NAMALWA (cell line): ENCODE measurements at places on chromosomes 2 and 18.

DNA sequence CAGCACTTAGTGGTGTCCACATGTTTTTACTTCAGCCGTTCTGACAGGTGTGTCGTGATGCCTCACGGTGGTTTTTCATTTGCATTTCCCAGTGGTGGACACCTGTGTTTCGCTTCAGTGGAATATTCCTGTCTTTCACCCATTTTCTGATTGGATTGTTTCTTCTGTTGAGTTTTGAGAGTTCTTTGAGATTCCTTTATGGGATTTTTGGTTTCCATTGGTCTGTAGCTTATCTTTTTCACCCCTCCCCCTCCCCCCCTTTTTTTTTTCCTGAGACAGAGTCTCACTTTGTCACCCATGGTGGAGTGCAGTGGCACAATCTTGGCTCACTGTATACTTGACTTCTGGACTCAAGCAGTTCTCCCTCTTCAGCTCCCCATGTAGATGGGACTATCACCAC, 8.0 kb downstream of the ANKRD23 start:
- DNase-seq = no peak

DNA sequence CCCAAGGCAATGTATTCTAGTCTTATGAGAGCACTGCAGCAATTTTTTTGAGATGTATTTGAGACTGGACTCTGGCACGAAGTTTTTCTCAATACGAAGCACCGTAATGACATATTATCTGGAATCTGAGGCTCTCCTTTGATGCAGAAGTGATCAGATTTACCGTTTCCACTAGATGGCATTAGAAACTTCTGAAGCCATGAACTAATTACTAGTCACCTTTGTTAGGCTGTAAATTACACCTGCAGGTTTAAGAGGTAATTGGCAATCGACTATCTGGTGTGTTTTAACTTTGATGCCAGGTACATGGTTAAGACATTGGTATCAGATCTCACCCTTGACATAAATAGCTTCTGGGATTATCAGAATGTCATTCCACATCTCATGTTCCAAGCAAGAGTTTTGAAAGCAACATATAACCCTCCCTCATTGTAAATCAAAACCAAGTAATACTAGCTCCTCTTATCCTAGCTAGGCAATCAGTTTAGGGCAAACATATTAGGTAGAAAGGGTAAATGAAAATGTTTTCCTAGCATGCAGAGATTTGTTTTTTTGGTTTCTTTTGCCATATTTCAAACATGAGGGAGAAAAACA, 254.6 kb upstream of the SPRED2 start:
- peak; percentile 8 for DNase-seq

GRCh38 chr2:33583194-33583938, 15.7 kb downstream of the FAM98A start:
- DNase-seq = peak; percentile 73

DNA sequence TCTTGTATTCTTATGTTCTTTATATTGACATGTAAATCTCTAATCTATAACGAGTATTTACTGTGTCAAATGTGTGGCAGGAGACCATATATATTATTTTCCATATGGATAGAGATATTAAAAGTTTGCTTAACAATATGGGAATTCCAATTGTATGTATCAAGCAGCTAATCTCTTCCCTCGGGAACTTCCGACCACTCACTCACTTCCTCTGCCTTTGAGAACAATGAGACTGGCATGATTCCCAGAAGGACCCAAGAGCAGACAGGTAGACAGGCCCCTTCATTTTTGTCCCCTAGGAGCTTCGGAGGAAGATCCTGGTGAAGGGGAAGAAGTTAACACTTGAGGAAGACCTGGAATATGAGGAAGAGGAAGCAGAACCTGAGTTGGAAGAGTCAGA, 24.1 kb downstream of the PLCD4 start:
- no peak for DNase-seq

DNA sequence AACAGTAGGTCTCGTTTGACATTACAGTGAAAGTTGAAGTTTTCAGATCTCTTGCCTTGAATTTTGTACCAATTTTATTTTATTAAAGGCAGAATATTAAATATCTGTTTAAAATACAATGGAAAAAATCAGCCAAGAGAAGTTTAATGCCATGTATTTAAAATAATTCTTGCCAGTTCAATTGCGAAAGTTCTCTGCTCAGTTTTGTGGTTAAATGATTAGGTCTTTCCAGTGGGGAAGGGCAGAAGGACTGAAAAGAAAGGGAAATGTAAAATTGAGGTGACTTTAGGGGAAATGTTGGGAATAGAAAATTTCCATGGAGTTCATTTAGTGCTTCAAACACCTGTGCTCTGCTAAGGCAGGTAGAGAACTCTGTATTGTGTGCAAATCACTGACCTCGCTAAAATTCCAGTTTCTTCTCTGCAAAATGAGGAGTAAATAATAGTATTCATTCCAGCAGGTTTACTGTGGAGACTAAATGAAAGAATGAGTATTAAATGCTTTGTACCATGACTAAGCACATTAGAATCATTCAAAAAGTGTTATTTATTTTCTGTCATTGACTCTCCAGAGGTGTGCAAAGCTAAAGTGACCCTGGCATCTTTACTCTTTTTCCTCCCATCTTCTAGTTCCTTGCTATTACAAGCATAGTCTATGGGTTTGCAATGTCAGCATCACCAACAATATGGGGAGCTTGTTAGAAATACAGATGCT, 74.4 kb downstream of the KIAA1328 start:
- DNase-seq = no peak

DNA sequence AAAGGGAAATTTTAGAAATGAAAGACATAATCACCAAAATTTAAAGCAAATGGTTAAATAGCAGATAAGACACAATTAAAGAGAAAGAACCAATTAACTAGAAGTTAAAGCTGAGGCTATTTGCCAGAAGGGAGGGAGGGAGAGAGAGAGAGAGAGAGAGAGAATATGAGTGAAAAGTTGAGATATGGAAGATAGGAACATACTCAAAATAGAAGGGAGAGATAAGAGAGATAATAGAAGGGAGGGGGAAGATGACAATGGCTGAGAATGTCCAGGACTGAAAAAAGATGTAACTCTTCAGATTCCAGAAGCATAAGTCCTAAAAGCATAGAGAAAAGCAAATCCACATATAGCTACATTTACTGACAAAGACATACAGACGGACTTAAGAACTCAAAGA, 17.1 kb upstream of the AAK1 start:
- no peak for DNase-seq

DNA sequence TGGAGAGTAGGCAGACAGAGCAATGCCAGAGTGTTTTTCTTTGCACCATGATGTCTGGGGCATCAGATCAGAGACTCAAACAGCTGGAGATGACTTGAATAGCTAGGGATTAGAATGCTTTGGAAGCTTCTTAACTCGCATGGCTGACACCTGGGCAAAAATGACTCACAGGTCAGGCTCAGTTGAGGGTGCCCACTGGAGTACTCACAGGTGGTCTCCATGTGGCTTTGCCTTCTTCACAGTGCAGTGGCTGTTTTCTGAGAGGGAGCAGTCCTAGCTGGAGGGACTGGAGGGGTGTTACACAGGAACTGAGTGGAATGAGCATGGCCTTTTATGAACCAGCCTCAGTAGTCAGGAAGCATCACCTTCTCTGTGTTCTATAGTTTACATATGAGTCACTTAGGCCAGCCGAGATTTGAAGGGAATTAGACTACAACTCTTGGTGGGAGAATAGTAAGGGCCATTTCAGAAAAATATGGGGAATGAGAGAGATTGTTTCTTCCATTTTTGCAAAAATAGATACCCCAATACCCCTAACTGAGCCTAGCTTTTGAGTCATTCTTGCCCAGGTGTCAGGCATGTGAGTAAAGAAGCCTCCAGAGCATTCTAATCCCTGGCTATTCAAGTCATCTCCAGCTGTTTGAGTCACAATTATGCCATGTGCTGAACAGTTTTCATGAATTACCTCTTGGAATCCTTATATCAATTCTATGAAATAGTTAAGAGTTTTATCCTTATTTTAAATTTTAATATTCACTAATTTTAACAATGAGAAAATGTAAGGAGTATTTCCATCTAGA, 7.1 kb upstream of the PPP1R1C start:
- DNase-seq = no peak

DNA sequence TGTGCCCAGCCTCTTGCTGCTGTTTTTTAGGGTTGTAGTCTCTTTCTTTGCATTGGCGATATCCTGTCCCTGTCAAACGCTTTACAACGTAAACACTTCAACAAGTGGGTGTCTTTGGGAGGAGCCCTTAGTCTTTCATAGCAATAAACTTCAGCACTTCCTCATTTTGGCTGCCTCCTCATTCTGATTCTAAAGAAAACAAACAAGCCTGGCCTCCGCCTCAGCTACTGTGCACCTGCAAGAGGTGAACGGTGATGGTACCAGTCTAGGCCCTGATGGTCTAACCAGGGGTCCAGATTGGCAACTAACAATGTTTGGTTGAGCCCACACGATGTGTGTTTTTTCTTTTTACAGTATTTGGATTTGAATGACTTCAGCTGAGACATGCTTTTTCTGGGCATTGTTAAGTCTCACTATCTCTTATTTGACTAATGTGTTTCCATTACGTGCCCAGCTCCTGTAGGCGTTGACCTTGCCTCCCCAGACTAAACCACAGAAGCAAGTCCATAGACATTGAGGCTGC, 53.2 kb upstream of the CUL3 start:
- DNase-seq = peak; percentile 90

DNA sequence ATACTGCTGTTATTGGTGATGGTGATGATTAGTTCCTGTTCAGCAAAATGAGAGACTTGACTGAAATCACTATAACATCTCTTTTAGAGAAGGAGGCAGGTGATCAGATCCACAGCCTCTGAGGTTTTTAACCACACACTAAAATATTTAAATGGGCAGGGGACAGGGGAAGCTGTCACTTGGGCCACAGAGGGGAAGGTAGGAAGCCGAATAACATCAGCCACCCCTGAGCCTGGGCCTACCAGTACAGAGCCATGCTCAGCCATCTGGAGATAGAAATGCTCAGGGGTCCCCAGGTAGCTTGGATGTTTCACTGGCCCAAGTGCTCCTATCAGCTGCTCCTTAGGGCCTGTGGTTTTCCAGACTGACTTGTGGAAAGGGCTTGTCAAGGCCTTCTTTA, 122.3 kb downstream of the MRO start:
- DNase-seq = no peak

GRCh38 chr18:9952633-9953416, 39.0 kb downstream of the VAPA start:
- DNase-seq = no peak

GRCh38 chr2:236584521-236585384, 15.1 kb downstream of the ACKR3 start:
- no peak for DNase-seq

DNA sequence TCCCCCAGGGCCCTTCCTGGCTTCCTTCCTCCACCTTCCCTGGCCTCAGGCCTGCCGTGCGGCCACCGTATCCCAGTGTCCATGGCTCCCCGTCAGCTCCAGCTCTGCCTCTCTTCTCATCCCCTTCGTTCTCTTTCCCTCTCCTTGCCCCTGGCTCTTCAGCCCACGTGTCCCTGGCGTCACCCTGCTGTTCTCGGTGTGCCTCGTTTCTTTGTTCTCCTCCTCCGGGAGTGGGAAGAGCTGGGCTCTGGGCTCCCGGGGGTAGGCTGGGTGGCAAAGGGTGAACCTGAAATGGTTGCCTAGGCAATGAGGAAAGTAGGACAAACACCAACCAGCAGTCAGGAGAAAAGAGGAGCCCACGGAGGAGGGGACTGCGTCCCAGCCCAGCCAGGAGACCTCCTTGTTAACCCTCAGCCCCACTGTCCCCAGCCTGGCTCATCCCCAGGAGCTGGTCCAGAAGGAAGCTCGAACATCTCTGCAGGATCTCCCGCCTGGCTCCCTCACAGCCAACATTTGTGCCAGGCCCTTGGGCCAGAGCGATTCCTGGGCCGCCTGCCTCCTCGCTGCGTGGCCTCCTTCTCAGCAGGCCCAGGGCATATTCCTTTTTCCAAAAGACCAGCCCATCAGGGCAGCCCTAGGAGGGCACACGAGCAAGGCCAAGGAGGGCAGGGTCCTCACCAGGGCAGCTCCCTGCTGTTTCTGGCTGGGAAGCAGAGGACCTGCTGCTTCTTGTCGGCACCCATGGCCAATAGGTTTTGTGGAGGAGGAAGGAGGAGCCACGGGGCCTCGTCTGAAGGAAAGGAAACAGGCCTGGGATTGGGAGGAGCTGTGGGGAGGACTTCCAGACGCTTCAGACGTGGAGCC, 30.9 kb upstream of the DNMT3A start:
- DNase-seq = no peak
